ENCODE measurements at places on chromosomes 7 and 10. TPM values are rescaled to one million over a fixed set of nuclear protein-coding genes. Genes with fewer than 3 reads are reported as not detected.

The FAM221A gene
- not detected for total RNA-seq

The HOXA7 gene
- not detected for total RNA-seq

The ZCWPW1 gene
- 0.94 TPM for total RNA-seq

The CHN2 gene
- 0.38 TPM for total RNA-seq

The FAM180A gene
- total RNA-seq, result not detected

The RASA4B gene
- 2.9 TPM for total RNA-seq

The UPK3B gene
- 0.38 TPM for total RNA-seq

The CACNA2D1 gene
- 0.49 TPM for total RNA-seq

The FAM237B gene
- not detected for total RNA-seq

The CUBN gene
- total RNA-seq, result 0.09 TPM

The FAM25G gene
- total RNA-seq, result not detected

The JCAD gene
- not detected for total RNA-seq

The SUN3 gene
- not detected for total RNA-seq

The ZFAND4 gene
- total RNA-seq, result 2.1 TPM

The SPDYE8 gene
- not detected for total RNA-seq

The AGBL3 gene
- total RNA-seq, result 2.1 TPM

The PRLHR gene
- not detected for total RNA-seq

The VAX1 gene
- not detected for total RNA-seq

The OR2A42 gene
- total RNA-seq, result not detected

The KCNIP2 gene
- total RNA-seq, result 4.8 TPM

The NPY4R gene
- total RNA-seq, result not detected

The PIK3AP1 gene
- total RNA-seq, result 1.4 TPM

The AOAH gene
- total RNA-seq, result not detected

The CPA2 gene
- 0.84 TPM for total RNA-seq

The POU6F2 gene
- total RNA-seq, result 1.5 TPM

The GPR26 gene
- total RNA-seq, result not detected

The LAMB1 gene
- 16.6 TPM for total RNA-seq

The NFKB2 gene
- 20.3 TPM for total RNA-seq

The GNAT3 gene
- not detected for total RNA-seq

The FEZF1 gene
- total RNA-seq, result not detected

The PGAM2 gene
- not detected for total RNA-seq

The HOXA10 gene
- not detected for total RNA-seq

The SLC16A9 gene
- 2.1 TPM for total RNA-seq

The COL1A2 gene
- 5.5 TPM for total RNA-seq

The AKR1E2 gene
- 17.1 TPM for total RNA-seq

The MEOX2 gene
- not detected for total RNA-seq

The TDRD1 gene
- not detected for total RNA-seq

The ETV1 gene
- total RNA-seq, result 18.1 TPM

The SRGN gene
- total RNA-seq, result 173 TPM

The MDH2 gene
- total RNA-seq, result 671 TPM

The CUEDC2 gene
- total RNA-seq, result 40.1 TPM

The FAM20C gene
- 0.09 TPM for total RNA-seq

The DRGX gene
- not detected for total RNA-seq

The RADIL gene
- total RNA-seq, result 8.6 TPM

The AUTS2 gene
- 0.58 TPM for total RNA-seq

The ZNF804B gene
- 0.07 TPM for total RNA-seq

The PTER gene
- 20.1 TPM for total RNA-seq

The RBP3 gene
- total RNA-seq, result not detected

Measured in K562 (cell line).